ENCODE measurements at places on chromosomes 1 and 21.

- no peak for DNase-seq
Observed at GRCh38 chr1:100100202-100100601, 32.5 kb downstream of the SASS6 start.

DNA sequence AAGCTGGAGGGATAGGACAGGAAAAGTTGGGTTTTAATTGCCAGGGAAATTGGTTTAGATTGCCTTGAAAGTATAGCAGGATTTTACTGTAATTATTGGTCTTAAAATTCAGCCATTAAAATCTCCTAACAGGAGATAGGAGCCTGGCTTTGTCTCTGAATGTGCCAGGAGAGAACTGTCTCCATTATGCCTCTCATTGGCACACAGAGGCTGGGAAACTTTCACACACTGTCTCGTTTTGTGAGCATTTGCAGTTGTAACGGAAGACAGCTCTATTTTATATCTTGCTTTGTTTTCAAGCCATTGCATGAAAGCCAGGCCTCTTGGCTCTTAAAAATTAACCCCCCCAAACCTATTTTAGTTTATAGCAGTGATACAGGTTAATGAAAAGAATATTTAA, 12.5 kb downstream of the DNAJC6 start:
- no peak for DNase-seq

- no peak for DNase-seq
Observed at GRCh38 chr1:1924386-1924785, 5.3 kb upstream of the TMEM52 start.

GRCh38 chr1:109730666-109731065, 10.2 kb downstream of the GSTM3 start:
- DNase-seq, result no peak

DNA sequence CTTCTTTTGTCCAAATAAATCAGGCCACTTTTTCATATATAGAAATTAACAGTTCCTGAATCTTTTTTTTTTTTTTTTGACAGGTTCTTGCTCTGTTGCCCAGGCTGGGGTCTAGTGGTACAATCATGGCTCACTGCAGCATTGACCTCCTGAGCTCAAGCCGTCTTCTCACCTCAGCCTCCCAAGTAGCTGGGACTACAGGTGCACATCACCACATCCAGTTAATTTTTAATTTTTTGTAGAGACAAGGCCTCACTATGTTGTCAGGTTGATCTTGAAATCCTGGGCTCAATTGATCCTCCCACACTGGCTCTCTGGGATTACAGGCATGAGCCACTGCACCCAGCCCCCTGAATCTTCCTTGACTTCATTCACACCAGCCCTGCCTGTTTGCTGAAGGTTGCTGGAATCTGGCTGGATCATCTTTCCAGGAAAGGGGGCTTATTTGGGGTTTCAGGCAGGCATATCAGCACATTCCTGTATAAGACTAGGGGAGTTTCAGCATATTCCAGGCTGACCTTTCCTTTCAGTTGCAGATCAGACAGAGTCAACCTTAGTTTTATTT, 78.2 kb upstream of the ARHGAP29 start:
- DNase-seq, result no peak

- DNase-seq, result no peak
Observed at GRCh38 chr1:30049748-30050296, 673.6 kb downstream of the MATN1 start.

- DNase-seq, result no peak
Observed at GRCh38 chr1:200233393-200233792, 176.4 kb downstream of the ZNF281 start.

DNA sequence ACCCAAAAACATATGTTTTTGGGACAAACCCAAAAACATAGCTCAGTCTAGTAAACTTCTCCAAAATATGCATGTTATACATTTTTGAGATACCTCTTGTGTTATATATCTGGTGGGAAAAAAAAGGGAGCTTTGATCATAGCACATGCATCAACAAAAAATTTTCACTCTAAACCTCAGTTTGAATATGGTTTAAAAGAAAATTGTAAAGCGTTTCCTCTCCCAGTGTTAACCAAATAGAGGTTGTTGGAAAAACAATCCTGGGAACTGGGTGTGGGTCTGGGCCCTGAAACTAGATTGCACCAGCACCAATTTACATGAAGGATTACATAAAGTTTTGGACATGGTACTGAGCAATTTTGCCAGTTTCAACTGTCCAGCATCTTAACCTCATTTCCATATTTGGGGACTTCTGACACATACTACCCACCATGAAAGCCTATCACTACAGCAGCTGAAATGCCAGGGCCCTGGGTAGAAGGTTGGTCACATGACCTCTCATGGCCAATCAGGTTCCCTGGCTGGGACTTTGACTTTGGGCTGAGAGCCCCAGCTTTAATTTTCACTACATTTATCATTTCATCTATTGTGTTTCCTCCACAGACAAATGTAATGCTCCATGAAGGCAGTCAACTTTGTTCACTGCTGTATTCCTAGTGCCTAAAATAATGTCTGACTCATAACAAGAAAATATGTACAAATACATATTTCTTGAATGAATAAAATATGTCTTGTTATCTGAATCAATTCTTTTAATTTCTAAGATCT, 150.7 kb downstream of the SETD4 start:
- DNase-seq, result no peak

DNA sequence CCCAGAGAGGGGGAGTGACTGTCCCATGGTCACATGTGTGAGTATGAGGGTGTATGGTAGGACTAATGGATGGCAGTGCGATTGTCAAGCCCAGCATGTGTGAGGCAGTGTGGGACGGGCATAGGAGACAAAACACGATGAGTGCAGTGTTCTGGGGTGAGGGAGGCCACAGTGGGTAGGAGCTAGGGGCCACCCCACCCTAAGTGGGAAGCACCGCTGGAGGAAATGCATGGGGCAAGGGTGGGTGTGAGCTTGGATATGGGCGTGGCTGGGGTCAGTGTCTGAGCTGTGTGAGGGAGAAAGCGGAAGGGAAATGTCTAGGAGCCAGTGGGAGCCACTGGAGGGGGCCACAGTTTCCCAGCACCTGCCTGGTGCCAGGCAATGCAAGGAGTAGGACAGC, 56.5 kb downstream of the FOXO6 start:
- no peak for DNase-seq

DNA sequence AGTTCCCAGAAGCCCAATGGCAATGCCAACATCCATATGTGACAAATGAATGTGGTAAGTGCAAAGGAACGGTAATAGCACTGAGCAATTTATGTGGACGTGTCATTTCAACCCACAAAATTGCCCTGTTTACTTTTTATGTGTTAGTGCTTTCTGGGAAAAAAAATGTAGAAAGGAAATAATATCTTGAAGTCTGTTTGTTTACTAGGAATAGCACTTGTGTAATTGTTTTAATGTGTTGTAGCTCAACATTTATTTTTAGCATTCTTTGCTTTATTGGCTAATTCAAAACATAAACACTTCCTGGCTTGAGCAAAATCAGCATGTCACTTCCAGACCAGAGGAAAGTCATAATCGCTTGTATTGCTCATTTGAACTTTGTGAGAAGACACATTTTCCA, 224.8 kb upstream of the KCNK2 start:
- no peak for DNase-seq

DNA sequence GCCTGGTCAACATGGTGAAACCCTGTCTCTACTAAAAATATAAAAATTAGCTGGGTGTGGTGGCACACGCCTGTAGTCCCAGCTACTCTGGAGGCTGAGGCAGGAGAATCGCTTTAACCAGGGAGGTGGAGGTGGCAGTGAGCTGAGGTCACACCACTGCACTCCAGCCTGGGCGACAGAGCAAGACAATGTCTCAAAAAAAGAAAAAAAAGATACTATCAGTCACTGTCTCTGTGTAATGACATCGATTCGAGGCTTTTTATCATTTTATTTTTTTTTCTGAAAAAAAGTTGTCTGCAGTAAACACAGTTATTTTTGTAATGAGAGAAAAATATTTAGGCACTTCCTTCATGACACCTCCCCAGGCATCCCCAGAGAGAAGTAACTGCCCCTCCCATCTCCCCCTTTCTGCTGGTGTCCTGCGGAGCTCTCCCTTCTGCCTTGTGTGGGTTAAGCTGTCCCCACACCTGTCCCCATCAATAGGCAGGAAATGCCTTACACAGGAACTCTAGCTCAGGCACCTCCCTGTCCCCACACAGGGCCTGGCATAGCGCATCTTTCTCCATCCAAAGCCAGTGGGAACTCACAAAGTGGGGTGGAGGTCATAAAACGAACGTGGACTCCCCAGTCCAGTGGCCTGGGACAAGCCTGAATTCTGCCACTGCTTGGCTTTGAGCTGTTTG, 132.0 kb downstream of the SYF2 start:
- no peak for DNase-seq

- no peak for DNase-seq
Observed at GRCh38 chr1:1788646-1789431, 10.6 kb upstream of the NADK start.

DNA sequence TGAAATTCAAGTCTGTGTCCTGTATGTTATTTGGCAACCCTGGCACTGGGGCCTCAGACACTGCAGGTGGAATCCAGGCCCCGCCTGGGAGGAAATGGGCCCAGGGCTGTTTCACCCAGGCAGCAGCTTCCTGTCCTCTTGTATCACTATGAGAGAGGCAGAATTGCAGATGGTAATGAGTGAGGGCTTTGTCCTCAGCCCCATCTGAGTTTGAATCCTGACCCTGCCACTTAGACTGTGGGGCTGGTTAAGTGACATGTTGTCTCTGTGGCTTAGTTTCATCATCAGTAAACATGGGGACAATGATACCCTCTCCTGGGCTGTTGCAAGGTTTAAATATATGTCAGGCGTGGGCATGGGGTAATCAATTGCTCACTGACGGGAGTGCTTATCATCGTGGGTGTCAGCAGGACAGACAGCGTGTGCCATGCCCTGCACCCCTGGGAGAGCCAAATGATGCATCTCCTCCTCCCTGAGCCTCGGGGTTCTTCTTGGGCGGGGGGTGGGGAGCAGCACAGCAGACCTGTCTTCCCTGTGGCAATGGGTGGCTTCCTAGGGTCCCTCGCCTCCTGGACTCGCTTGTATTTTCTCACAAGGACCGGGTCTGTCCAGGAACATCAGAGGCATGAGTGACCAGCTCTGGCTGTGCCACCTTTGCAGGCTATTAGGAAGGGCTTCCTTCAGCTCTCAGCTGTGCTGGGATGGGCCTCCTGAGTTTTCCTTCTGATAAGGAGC, 42.1 kb downstream of the ARHGEF10L start:
- no peak for DNase-seq

- DNase-seq, result no peak
Observed at GRCh38 chr1:213201380-213202155, 150.5 kb downstream of the RPS6KC1 start.

- DNase-seq, result no peak
Observed at GRCh38 chr1:35560256-35561225, 2.9 kb downstream of the NCDN start.

GRCh38 chr1:210681158-210681557, 352.5 kb downstream of the HHAT start:
- no peak for DNase-seq

- no peak for DNase-seq
Observed at GRCh38 chr1:224774378-224774777, 155.1 kb upstream of the DNAH14 start.

DNA sequence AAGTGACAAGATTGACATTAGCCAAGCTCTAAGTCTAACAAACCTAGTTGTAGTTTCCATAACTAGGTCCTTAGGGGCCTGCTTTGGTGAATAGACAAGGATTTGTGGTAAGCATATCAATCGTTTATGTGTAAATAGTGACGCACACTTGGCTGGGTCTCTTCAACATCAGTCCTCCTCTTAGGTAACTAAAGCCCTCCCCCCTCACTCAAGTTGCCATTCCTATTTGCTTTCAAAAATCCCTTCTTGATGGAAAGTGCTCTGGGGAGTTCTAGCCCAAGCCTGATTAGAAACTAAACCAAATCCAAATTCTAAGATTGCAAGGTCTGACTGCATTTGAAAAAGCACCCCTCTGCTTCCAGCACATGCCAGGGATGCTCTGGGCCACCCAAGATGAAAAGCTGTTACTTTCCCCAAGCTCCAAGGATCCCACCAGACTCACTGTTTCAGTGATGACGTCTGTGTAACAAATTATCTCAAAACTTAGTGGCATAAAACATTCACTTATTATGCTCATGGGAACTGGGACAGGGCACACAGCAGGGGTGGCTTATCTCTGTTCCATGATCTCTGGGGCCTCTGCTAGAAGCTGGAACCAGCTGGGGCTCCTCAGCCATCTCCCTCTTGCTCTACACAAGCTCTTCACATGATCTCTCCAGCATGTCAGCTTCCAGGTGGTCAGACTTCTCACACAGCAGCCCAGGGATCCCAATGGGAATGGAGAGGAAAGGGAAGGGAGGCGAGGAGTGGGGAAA, 74.1 kb downstream of the RRAGC start:
- DNase-seq, result no peak

DNA sequence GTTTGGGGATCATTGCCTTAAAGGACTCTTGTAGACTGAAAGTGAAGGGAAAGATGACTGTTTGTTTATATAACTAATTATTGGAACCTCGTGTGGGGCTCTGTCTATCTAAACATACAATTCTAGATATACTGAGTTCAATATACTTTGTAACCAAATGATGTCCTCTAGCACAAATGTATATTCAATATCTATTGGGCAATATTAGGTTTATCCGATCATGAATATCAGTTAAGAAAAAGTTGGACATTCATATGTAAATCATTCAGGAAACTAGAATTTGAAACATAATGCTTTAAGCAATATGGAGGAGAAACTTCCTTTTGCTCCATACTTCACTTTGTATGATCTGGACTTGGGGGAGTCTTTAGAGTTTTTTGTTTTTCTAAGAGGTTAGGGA, 8.9 kb upstream of the RC3H1 start:
- no peak for DNase-seq

- no peak for DNase-seq
Observed at GRCh38 chr1:12148958-12149790, 17.6 kb upstream of the TNFRSF1B start.

GRCh38 chr1:197180252-197180878, 33.9 kb upstream of the ASPM start:
- DNase-seq, result no peak

DNA sequence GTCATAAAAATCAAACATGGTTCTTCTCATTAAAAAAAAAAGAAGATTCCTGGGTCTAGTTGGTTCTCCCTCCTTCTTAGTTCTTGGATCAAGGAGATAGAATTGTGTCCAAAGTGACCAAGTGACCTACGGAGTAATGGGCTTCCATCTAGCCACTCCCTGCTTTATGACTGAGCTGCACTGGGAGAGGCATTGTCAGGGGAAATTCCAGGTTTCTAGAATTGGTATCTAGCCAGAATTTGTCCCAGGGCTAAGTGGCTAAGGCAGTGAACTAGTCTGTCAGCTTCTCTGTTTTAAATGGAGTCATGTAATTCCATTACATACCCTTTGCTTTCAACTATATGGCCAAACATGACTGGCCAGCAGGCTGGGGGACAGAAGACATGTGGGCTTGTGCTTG, 40.1 kb upstream of the ERG start:
- no peak for DNase-seq
